MV-4-11 (cell line): ENCODE measurements at places on chromosomes 11 and 22.

DNA sequence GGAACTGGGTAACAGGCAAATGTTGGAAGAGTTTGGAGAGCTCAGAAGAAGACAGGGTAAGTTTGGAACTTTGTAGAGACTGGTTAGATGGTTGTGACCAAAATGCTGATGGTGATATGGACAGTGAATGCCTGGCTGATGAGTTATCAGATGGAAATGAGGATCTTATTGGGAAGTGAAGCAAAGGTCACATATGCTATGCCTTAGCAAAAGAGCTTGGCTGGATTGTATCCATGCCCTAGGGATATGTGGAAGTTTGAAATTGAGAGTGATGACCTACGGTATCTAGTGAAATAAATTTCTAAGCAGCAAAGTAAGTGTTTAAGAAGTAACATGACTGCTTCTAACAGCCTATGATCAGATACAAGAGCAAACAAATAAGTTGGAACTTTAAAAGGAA lies 17.8 kb downstream of the BBOX1 start:
- no peak for DNase-seq

- DNase-seq: no peak
Observed at GRCh38 chr11:22666325-22666687, at the start of gene GAS2. Gene GAS2 (plus strand): TSS chr11:22666611. CDS start chr11:22674870, 8,259 bp downstream.

GRCh38 chr11:2549876-2550605 lies 105.2 kb downstream of the KCNQ1 start:
- no peak for DNase-seq

GRCh38 chr11:77203901-77204753 lies 76.1 kb downstream of the MYO7A start:
- no peak for DNase-seq

- DNase-seq: no peak
Observed at GRCh38 chr11:121748068-121748467, 295.3 kb upstream of the SORL1-AS1 start.
